ENCODE measurements at places on chromosomes 7 and 10.

DNA sequence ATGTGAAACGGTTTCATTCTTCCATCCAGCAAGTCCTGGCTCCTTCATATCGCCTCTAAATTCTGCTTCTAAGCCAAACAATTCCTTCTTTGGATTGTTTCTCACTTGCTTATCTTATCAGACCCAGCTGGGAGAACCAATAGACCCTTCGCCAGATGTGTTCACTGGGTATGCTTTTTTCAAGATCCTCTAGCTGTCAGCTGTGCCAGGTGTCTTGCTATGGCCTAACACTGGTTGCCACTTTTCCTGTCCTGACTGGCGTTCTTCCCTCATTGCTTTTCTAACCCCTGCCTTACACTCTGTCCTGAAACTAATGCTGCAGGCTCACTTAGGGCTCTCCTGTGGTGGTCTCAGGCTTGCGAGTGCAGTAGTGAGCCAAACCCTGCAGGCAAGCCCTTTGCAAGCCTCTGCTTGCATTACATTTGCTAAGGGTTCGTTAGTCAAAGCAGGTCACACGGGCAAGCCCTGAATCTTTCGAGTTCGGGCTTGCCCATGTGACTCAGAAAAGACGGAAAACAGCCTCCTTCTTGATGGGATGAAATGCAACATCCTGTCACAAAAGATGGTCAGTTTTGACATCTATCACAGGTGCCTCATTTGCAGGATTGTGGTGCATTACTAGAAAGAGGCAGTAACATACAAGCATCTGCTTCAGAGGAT, 92.8 kb downstream of the VWC2 start:
- no peak for DNase-seq

DNA sequence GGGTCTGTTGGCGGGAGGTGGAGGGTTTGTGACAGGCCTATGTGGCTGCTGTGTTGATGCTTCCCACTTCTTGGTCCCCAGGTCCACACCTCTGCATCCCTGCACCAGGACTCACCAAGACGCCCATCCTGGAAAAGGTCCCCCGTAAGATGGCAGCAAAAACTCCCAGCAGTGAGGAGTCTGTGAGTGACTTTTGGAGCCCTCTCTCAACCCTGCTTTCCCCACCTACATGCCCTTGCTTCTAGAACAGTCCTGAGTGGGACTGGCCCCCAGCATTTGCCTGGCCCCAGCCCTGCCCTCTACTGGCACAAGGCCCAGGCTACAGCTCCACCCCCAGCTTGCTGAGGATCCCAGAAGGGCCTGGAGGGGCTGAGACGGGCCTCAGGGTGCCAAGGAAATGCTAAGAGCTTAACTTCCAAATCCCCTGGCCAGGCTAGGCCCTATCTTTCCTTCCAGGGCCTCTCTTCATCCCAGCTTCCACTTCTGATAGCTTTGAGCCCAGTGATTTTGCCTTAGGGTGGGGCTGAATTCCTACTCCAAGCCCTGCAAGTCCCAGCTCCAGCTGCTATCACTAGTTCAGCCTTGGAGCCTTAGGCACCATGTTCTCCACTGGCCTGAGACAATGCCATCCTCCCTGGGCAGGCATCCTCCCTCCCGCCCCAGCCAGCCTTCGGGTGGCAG, 2.7 kb downstream of the CHAT start:
- no peak for DNase-seq

DNA sequence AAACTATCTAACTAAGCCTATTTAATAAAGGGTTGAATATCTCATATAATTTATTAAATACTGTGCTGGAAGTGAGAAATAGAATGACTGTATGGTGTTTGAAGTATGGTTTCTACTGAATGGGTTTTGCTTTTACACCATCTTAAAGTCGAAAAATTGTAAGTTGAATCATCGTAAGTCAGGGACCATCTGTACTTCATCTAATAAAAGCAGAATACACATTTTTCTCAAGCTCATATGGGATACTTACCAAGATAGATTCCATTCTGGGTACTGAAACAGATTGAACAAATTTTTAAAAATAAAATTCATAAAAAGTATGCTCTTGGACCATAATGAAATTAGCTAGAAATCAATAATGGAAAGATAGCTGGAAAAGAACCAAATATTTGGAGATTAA, 285.4 kb downstream of the CXCL12 start:
- no peak for DNase-seq

- DNase-seq, result no peak
Observed at GRCh38 chr10:71648933-71649320, 70.7 kb downstream of the C10orf105 start.

DNA sequence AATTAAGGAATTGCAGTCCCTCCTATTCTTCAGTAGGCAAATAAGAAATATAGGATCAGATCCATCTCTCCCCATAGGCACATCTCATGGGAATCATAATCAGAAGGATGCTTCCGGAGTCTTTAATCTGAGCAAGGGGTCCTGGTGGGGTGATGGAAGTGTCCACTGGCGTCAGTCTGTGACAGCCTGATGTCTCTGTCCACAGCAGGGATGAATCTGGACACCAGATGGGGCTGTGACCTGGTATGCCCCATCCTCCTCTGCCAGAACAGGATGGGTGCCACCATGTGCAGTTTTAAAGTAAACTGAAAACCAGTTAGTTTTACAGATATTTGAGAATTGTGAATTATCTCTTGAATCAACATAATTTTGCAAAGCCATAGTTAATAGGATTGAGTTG, 148.7 kb downstream of the C1GALT1 start:
- DNase-seq, result no peak

GRCh38 chr10:33067917-33068316, 109.9 kb upstream of the ITGB1 start:
- DNase-seq, result no peak

- no peak for DNase-seq
Observed at GRCh38 chr10:110446954-110447608, 50.6 kb upstream of the DUSP5 start.

All from CD4-positive, alpha-beta T cell treated with Interleukin-21 for 1 hour (primary cell).